DMS 273 treated with DMSO at 0.1 percent for 48 hours (cell line): ENCODE measurements at places on chromosomes 2 and 18.

GRCh38 chr2:30046979-30047378 lies 99.8 kb upstream of the YPEL5 start:
- DNase-seq = no peak

- no peak for DNase-seq
Measured at GRCh38 chr2:140998017-140998416, 1132.8 kb downstream of the LRP1B start.

GRCh38 chr18:35284841-35285240 lies 5.2 kb downstream of the ZSCAN30 start:
- DNase-seq = no peak

- DNase-seq = peak; percentile 41
Measured at GRCh38 chr2:129849559-129850160, 129.8 kb upstream of the RAB6C start.

GRCh38 chr2:181750305-181750704 lies 70.0 kb upstream of the NEUROD1 start:
- no peak for DNase-seq

DNA sequence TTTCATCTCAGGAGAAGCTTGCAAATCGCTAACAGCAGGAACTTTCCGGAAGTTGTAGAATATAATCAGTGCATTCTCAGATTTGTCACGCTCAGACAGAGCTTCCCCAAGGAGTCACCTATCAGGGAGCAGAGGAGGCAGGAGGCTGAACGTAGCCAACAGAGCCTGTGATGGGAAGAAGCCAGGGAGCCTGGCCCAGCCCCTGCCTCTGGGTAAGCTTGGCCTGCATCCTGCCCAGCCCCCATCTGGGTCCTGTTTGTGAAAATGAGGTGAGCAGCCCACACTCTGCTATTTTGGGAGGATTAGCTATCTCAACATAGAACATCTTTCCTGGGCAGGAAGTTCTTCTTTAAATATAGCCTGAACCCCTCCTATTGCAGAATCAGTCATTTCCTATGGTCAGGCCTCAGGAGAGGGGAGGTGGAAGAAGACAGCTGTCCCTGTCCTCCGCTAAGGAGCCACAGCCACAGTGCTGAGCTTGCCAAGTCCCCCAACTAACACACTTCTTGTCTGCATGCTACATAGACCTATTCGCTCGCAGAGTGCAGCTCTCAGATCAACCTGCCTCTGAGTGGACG lies 19.2 kb upstream of the PKDCC start:
- DNase-seq = no peak

GRCh38 chr2:137938204-137938603 lies 26.1 kb upstream of the HNMT start:
- no peak for DNase-seq

DNA sequence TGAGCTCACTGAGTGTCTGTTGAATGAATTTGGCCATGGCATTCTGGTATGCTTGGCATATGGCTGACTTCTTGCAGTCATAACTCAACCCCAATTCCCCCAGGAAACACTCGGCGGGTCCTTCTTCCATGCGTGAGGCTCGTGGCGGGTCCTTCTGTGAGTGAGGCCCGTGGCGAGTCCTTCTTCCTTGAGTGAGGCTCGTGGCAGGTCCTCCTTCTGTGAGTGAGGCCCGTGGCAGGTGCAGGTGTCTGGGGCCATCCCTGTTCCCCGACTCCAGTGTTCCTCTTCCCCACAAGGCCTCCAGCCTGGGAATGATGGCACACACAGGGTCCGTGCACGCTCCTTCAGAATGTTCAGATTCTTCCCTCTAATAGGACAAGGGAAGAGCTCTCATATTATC lies 169.0 kb downstream of the EIPR1 start:
- no peak for DNase-seq

- DNase-seq = peak; percentile 77
Measured at GRCh38 chr2:54029721-54030395, 59.1 kb upstream of the PSME4 start.

DNA sequence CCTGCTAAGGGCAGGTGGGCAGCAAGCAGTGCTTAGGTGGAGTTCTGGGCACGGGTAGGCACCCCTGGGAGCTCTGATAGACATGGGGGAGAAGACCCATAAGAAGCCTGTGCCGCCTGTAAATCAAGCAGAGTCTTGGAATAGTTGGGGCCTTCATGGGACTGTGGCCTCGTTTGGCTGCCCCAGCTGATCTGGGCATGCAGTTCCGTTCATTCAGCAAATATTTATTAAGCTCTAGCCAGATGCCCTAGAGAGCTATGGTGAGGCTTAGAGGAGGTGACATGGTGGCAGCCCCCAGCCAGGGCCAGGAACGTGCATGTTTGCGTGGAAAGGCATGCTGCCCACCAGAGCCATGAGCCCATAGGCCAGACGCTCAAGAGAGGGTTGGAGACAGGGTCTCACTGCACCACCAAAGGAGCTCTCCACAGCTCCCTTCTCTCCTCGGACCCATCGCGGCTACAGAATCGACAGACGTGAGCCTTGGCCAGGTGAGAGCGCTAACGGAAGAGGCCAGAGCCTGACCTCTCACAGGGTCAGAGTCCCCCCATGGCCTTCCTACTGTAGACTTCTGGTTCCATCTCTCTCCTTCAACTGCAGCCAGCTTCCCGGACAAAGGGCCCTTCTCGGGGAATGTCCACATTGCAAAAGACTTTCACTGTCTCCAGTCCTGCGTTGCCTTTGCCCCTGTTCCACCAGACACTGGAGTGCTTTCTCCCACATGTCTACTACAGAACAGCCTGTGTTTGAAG lies 135.7 kb downstream of the INHBB start:
- DNase-seq = no peak

GRCh38 chr18:59517446-59518165 lies 158.5 kb upstream of the LMAN1 start:
- no peak for DNase-seq

DNA sequence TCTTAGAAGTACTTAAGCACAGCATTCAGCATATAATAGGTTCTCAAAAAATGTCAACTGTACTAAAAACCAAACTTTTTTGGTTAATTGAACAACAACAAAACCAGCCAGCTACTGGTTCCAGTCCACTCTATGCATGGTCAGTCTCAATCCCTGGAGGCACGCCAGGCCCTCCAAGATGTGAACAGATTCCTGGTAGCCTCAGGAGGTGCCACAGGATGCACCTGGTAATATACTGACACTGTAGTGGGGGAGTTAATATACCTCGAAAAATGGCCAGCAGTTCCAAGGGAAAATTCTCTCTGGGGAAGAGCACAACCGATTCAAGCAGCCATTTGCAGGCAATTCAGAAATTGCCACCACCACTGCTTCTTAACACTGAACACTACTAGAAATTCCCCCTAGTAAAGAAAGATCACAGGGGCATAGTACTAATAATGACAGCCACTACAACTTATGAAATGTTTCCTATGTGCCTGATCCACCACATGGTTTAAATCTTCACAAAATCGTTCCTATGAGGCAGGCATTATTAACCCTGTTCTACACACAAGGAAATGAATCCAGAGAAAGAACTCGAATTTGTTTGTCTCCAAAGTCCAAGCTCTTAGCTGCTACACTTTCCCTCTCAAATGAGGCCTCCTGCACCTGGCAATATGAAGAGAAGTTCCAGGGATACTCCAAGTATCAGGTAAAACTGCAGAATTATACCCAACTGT lies 3.4 kb downstream of the MGAT4A start:
- DNase-seq = no peak

DNA sequence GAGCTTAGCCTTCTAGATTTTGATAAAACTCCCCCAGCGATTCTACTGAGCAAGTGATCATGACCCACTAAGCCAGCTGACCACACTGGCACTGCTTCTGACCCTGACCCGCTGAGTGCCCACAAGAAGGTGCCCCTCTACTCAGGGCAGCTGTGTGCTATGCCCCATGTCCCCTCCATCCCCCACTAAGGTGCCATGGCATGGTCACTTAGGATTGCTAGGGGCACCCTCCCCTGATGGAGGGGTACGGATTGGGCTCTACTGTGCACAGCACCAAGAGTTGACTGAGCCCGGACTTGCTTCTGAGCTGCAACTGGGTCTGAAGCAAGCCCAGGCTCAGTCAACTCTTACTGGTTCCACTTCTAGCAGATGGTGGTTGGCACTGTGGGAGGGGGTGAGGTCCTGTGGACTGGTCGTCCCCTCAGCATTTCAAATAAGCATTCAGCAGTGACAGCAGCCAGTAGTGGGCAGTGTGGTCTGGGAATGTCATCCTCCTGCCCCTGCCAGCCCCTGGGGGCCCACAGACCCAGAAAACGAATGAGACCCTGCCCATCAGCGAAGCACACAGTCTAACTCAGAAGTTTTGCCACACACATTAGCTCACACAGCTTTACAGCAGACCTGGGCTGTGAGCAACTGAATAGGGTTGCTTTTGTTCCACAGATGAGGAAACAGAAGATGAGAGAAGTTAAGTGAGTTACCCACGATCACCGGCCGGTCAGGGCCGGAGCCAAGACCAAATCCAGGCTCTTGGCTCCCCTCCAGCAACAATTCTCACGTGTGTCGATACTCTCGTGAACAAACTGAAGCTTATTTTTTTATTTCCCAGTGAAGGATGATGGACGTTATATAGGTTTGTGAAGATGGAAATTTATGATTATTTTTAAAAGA lies 52.1 kb upstream of the FOSL2 start:
- DNase-seq = no peak

- no peak for DNase-seq
Measured at GRCh38 chr18:43271593-43272432, 5.5 kb downstream of the SYT4 start.

DNA sequence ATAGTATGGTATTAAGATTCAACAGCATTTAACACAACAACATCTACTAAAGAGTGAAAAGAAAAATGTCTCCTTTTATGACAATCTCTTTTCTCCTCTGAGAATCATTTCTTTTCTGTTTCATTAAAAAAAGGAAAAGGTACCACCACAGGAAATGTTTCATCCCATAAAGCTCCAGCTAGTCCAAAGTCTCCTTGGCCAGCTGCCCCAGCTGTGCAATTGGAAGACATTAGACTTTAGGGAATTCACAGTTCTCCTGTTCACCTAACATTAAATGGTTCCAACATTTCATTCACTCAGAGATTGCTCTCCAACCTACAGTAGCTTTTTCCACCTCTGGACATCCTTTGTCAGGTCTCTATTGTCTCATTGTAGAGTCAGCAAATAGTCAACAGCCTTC lies 78.7 kb upstream of the YPEL5 start:
- DNase-seq = no peak

GRCh38 chr2:226971084-226971483 lies 135.2 kb downstream of the RHBDD1 start:
- DNase-seq = no peak

GRCh38 chr2:235864302-235864701 lies 303.9 kb downstream of the GBX2 start:
- DNase-seq = no peak

GRCh38 chr2:191617575-191617974 lies 60.4 kb upstream of the NABP1 start:
- DNase-seq = no peak

DNA sequence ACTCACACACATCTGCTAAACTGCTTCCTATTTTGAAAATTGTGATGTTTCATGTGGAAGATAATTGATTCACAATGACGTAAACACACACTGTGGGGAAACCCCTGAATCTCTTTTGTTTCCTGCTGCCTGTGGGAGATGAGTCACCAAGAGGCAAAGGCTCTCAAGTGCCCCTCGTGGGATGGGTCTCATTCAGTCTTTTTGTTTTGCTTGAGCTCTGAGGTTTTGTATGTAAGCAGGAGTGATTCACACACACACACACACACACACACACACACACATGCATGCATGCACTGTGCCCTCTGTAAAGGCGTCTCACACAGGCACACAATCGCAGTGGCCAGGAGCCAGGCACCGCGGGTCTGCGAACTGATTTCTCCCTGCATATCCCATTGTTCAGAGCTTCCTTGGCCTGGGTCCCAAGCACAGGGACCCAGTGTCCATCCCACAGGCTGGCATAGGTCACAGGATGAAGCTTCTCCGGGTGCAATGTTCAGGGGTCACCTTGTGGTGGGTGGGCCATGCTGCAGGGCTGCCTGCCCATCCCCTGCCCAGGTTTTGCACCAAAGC lies 12.1 kb upstream of the ARHGEF4 start:
- no peak for DNase-seq

DNA sequence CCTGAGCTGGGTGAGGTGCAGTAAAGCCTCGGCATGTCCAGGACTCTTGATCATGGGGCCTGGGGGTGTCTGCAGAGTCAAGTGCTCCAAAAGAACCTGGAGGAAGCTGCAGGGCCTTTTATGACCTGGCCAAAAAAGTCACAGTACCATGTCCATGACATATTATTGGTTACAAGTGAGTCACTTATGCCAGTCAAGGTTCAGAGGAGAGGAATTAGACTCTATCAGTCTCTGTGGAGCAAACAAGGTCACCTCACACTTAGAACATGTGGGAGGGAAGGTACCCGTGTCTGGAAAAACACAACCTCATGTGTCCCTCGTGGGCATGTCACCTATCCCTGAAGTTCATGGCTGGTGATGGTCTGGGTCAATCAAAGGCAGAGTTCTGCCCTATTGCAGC lies 465.7 kb downstream of the FBXO15 start:
- no peak for DNase-seq

GRCh38 chr2:96408616-96409015 lies 73.0 kb downstream of the NCAPH start:
- peak; percentile 18 for DNase-seq

DNA sequence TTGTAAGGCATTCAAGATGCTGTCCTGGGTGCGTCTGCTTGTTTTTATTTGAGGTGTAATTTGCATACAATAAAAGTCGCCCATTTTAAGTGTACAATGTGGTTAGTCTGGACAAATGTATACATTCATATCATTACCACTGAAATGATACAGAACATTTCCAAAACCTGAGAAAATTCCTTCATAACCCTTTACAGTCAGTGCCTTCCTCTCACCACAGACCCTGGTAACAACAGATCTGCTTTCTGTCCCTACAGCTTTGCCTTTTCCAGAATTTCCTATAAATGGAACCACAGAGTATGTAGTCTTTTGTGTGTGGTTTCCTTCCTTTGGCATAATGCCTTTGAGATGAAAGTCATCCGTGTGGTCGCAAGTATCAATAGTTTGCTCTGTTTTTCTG lies 45.8 kb upstream of the NFU1 start:
- DNase-seq = no peak

DNA sequence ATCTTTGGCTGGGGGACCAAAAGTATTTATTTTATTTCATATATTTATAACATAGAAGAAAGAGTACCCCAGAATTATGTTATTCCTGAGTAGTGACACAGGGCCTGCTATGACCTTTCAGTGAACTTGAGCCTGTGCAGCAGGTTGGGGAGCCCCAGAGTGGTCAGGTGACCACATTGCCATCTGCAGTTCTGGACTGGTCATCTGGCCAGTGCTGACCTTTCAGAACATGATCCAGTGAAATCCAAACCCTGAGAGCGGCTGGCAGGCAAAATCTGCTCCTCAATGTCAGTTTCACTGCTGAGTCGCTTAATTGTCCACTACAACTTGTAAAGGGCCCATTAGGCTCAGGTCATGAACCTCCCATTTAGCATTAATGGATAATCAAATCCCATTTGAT lies 336.7 kb upstream of the KCNH7 start:
- no peak for DNase-seq
